ENCODE measurements at places on chromosomes 6 and 20.

- DNase-seq = no peak
Observed at GRCh38 chr6:19342616-19343015, 494.6 kb upstream of the ID4 start.

DNA sequence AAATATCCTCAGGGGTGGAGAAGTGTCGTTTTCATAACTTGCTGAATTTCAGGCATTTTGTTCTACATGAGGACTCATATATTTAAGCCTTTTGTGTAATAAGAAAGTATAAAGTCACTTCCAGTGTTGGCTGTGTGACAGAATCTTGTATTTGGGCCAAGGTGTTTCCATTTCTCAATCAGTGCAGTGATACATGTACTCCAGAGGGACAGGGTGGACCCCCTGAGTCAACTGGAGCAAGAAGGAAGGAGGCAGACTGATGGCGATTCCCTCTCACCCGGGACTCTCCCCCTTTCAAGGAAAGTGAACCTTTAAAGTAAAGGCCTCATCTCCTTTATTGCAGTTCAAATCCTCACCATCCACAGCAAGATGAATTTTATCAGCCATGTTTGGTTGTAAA lies 20.3 kb upstream of the MAPK13 start:
- DNase-seq = no peak

DNA sequence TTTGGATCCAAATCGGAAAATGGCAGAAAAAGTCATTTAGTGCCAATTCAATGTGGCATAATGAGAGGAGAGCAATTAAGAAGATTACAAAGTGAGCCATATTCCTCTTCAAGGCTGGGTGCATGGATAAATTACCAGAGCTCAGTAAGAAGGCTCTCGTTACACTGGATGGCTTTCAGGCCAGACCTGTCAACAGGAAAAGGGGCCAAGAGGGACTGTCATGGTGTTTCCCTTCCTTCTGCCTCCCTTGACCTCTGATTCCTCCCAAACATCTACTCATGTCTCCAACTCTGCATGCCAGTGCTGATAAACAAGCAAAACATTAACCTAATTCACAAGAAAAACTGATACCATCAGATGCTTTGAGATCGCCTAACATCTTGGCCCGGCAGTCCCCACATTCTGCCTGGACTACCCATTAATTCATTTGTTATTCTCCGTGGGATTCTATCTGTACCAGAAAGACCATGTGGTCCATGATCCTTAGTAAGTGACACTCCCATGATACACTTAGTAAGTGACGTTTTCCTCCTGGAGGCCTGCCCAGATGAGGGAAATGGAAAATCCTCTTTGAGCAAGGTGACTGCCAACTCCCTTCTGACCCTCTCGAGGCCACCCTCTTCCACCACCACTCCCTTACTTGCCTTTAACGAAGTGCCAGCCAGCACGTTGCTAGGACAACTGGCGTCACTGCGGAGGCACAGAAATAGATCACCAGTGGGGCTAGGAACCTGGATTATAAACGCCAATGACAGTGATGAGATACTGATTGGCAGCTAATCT lies 239.2 kb downstream of the GMPR start:
- no peak for DNase-seq

GRCh38 chr6:5411414-5411813 lies 150.1 kb downstream of the FARS2 start:
- DNase-seq = no peak

DNA sequence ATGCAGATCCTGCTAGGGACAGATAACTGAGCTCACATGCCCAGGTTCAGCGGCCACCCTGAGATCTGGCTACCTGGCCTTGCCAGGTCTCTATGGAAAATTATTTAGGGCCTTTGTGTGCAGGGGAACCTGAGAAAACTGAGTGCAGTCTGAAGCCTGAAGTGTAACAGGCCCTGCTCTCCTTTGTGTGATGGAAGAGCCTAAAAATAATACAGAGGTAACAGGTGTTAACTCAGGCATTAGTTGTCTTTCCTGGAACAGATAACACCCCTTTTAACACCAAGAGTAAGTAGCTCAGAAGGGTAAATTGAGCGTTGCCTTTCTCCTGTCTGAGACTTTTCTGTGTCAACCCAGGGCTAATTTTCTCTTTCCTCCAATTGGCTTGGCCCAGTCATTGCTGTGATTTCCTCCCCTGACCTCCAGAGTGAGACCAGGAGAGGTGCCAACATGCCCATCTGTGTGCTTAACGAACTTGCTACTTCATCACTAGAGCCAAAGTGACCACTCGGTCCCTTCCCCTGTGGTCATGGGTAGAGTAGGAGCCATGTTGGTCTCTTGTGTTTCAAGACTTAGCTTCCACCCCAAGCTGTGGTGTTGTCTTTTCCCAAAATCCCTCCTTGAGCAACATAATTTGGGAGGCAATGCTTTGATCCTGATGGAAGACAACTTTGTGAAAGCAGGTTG lies 304.4 kb upstream of the JAG1 start:
- no peak for DNase-seq

GRCh38 chr20:57676589-57677583 lies 32.9 kb downstream of the PMEPA1 start:
- DNase-seq = no peak

GRCh38 chr6:166494757-166495486 lies 91.6 kb downstream of the RAMACL start:
- no peak for DNase-seq

DNA sequence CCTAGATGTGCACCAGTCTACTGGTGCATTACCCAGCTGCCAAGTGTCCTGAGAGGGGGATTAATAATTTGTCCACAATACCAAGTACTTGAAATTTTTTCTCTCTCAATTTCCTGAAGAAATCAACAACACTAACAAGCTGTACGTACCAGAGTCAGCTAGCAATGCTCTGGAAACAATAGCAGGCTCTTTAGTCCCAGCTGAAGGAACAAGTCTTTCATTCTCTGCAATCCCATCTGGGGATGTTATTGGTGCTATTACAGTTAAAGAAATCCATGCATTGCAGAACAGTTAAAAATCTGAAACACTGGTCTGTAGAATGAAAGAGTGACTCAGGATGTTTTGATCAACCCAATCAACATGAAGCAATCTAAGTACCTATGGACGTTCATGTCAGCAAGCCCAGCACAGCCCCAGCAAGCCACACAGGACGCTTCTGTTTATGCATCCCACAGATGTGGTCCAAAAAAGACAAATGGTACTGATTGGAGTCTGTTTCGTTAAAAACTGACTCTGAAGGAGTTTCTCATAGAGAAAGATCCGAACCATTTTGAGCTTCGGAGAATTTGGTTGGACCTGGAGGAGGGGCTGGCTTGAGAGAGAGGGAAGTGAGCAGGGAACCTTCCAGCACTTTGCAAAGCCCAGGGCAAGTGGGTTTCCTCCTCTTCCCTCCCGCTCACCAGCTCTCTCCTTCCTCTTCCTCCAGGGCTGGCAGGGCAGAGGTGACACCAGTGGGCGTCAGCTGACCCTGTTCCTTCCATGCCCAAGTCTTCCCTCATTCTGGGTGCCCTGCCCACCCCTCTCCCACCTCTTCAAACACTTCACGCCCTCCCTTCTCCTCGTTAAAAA lies 11.9 kb downstream of the PRR18 start:
- DNase-seq = no peak

GRCh38 chr20:2858591-2858990 lies 14.7 kb upstream of the PTPRA start:
- no peak for DNase-seq

GRCh38 chr6:45483021-45483420 lies 105.3 kb upstream of the SUPT3H start:
- no peak for DNase-seq

DNA sequence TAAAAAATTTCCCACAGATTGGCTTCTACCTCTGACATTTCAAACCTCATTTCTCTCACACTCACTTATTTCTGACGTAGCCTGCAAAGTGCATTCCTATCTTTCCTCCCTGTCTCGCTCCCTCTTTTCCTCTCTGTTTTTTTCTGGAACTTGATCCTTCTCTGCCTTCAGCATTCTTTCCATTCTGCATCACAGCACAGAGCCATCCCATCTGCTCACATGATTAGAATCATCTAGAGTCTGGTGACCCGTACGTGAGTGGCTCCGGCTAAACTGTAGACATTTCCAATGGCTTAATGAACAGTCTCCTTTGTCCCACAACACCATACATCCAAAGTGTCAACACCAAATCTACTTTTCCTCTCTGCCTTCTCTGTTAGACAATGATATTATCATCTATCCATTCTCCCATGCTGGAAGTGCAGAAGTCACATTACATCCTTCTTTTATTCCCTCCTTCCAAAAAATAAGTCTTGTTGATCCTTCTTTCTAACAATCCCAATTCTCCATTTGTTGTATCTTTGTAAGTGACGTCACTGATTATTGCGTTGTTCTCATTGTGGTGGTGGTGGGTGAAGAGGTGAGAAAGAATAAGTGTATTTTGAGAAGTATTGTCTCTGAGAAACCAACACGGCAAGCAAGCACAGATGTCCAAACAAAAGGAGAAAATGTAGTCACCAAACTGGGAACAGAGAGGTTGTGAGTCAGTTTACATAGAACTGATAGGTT lies 41.6 kb downstream of the OPRM1 start:
- DNase-seq = no peak

DNA sequence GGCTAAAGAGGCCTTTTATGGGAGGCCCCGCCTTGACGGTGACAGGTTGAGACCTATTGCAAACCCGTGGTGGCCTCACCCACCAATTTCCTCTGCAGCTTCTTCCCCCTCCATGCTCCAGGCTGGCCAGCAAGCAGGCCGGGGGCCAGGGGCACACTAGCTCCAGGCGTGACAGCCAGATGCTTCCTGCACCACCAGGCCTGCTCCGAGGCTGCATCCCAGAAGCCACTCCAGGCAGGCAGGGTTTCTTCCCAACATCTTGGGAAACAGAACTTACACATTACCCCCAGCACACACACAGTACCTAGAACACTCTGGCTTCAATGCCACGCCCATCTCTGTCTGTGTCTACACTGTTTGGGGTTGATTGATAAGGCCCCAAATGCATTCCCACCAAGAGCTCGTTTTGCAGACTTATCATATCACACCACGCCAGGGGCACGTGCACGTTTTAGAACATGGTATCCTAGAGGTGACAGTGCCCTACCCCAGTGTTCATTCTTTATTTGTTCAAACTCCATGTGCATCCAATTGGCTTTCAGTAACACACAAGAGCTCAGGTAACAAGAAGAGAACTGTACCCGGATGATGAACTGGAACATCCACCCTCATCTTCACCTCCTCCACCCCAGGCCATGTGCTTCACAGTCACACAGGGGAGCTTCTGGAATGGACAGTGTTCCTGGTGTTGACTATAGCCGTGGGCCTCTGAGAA lies 221.4 kb upstream of the RREB1 start:
- DNase-seq = no peak

DNA sequence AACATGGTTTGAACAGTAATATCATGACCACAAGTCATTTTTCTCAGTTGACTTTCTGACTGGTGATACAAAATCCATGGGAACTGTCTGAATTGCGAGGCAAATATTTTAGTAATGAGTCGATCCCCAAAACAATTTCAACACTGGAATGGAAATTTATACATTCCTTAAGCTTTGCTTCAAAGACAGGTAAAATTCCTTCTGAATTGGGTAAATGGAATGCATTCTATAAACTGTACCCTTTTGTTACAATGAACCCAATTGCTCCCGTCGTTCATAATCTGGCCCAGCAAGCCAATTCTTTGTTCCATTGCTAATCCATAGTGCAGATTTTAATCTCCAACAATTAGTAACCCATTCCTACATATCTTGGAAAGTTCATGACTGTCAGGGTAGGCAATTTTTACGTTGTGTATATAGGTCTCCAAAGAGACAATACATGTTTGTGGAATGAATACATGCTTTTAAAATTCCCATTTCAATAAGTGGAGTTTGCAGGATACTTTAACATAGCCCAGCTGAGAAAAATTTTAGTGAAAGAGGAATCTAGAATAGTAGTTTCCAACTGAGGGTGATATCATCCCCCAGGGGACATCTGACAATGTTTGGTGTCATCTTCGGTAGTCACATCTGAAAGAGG lies 32.7 kb downstream of the CYP24A1 start:
- DNase-seq = no peak

- no peak for DNase-seq
Observed at GRCh38 chr6:6407071-6407741, 86.7 kb upstream of the F13A1 start.

DNA sequence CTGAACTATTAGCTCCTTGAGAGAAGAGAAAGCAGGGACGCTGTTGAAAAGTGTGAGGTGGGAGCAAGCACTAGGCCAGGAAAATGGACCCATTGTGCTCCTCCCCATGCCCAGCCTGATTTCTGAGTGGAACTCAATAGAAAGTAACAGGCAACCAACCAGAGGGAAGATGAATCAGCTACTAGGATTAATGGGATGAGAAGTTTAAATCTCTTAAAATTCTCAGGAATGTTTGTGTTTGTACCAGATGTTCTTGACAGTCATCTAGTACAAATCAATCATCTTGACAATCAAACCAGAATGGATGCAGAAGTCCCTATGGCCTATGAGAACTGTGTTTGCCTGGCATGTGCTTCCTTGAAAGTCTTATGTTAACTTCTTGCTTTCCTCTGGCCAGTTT lies 48.9 kb downstream of the HDDC2 start:
- no peak for DNase-seq

GRCh38 chr6:158599635-158600034 lies 39.7 kb downstream of the TMEM181 start:
- DNase-seq = no peak

- DNase-seq = no peak
Observed at GRCh38 chr20:461254-462198, 807 bp downstream of the TBC1D20 start.

GRCh38 chr20:33563788-33564187 lies 73.9 kb downstream of the CBFA2T2 start:
- no peak for DNase-seq

DNA sequence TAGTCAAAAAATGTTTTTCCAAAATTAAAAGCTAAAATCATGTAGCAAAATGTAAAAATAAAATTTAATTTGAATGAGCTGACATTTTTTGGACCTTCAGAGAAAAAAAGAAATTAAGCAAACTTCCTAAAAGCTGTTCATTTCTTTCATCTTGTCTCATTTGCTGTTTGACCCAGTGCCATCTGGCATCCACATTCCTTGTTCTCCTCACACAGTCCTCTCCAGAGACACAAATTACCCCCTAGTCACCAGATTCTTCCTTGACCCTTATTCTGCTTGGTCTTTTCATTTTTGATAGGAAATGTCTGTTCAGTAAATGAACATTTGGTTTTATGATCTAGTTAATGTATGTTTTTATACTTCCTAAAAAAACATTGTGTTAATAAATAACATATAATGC lies 55.2 kb downstream of the HDDC2 start:
- DNase-seq = no peak

DNA sequence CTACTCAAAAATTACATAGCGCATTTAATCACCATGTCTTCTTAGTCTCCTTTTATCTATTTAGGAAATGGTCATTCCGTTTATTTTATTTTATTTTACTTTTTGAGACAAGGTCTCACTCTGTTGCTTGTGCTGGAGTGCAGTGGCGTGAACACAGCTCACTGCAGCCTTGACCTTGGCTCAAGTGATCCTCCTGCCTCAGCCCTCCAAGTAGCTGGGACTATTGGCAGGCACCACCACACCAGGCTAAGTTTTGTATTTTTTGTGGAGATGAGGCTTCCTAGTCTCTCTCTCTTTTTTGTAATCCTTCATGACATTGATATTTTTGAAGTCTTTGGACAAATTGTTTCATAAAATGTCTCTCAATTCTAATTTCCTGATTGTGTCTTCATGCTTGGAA lies 4.7 kb upstream of the MYLK4 start:
- DNase-seq = no peak

All from CD4-positive, alpha-beta T cell treated with Interleukin-10 for 1 hour (primary cell).